ENCODE measurements at places on chromosomes 12 and 14. TPM values are rescaled to one million over a fixed set of nuclear protein-coding genes. Genes with fewer than 3 reads are reported as not detected.

- no peak for DNase-seq
These were observed 1250.1 kb downstream of the TMEM121 start for GRCh38 chr14:106776395-106776983.

Gene ZNF664
- 44.2 TPM for polyA plus RNA-seq

- no peak for DNase-seq
These were observed 92.1 kb downstream of the CHGA start for GRCh38 chr14:93015064-93015463.

Gene KLRD1
- 0.59 TPM for polyA plus RNA-seq

GRCh38 chr14:32374155-32374554 is 45.1 kb downstream of the AKAP6 start:
- no peak for DNase-seq

DNA sequence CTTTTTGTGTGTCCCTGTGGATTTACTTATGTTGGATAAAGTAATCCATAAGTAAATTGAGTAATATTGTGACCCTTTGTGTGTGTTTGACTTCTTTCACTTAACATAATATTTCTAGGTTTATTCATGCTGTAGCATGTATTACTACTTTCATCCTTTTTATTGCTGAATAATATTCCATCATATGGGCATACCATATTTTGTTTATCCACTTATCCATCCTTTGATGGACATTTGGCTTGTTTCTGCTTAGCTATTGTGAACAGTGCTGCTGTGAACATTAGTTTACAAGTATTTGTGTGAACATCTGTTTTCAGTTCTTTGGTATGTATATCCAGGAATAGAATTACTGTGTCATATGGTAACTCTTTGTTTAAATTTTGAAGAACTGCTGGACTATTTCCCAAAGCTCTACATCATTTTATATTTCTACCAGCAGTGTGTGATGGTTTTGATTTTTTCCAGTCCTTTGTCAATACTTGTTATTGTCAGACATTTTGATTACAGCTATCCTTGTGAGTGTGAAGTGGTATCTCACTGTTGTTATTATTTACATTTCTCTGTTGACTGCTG is 25.2 kb downstream of the G2E3 start:
- no peak for DNase-seq

- DNase-seq: no peak
These were observed 131.8 kb upstream of the KRAS start for GRCh38 chr12:25382311-25383106.

DNA sequence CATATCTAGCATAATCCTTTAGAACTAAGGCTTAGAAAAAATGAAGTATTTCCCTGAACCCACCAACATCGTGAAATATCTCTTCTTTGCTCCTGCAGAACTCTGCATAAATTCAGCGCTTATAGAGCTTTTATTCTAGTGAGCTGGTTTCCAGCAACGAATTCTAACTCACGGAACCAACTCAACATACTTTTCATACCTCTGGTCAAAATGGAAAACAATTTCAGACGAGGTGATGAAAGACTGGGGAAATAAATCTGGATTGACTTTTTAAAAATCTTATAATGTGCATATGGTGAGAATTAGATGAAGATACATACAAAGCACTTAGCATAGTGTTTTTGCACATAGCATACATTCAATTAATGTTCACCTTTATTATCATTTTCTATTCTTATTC is 62.6 kb upstream of the BBS10 start:
- DNase-seq: no peak

DNA sequence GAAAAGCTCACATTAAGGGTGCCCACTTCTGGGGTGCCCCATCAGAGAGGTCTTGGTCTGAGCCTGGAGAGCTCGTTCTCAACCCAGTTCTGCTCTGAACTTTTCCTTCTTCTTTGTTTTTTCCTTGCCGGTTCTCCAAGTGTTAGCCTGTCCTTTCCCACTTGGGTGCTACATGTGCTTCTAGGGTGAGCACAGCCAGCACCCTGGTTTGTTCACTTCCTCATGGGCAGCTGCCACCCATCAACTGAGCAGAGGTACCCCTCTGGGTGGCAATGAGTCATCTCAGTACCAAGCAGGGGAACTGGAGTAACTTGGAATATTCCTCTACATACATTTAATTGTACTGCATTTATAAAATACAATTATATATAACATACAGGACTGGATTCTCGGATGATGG is 3.9 kb upstream of the SYNE3 start:
- no peak for DNase-seq

GRCh38 chr12:120856980-120857379 is 47.2 kb downstream of the SPPL3 start:
- no peak for DNase-seq

DNA sequence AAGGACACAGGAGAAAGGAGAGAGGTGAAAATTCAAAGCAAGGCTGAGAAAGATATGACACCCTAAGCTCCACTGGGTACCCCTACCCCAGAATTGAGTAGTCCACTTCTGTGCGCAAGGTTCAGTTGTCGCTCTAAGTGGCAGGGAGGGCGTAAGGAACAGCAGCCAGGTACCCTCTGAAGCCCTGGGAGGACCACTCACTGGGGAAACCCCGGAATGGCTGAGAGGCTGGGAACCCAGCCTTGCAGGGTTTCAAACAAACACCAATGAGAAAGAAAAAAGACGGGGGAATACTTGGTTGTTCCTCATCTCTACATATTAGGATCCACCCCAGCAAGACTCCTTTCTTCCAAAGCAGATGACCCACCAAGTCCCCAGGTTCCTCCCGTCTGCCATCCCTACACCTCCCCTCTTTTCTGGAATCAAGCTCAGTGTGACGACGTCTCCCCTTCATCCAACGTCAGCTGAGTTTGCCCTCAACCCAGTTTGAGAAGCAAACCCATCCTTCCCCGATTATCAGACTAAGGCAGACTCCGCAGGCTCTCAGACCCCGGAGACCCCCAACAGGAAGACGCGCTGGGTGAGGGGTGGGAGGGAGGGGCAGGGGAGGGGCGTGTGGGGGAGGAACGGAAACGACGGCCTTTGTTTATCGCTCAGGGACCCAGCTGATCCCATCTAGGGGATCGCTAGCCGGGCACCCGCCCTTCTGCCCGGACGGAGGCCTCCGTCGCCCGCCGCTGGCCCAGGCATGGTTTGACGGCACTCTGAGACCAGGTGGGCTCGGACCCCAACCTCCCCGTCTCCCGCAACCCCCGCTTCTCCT is 795 bp downstream of the LMBR1L start:
- peak; percentile 42 for DNase-seq

GRCh38 chr12:123940627-123940966 is 32.0 kb downstream of the CCDC92 start:
- DNase-seq: no peak

DNA sequence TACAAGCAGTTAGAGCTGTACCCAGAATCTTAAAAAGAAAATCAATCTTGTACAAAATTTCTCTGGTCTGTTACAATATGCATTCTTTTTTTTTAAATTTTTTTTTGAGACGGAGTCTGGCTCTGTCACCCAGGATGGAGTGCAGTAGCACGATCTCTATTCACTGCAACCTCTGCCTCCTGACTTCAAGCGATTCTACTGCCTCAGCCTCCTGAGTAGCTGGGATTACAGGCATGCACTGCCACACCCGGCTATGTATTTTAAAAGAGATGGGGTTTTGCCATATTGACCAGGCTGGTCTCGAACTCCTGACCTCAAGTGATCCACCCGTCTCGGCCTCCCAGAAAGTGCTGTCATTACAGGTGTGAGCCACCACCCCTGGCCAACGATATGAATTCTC is 4.1 kb downstream of the FBXO33 start:
- no peak for DNase-seq

DNA sequence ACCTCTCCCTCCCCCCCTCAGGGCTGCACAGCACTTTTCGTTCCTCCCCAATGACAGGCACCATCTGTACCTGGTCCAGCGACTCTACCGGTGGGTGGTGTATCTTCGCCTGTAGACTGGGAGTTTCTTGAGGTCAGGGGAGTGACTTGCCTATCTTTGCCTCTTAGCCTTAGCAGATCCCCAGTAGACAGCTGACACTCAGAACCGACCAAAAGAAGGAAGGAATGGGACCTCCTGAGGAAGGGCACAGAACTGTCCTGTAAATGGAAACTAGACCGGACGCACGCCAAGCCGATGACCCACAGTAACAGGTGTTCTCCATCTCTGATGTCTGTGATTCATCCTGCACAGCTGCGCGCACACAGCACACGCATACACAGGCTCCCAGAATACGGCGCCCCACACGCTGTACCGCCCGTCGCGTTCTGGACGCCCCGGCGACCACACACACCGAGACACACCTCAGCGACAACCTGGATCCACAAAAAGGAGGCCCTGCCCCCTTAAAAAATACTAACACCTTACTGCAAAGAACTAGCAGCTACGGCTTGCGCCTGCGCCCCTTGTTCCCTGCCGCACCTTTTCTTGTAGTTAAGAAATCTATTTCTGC is 673 bp upstream of the TTC9 start:
- peak; percentile 11 for DNase-seq

GRCh38 chr12:92639017-92639416 is 63.8 kb upstream of the PLEKHG7 start:
- no peak for DNase-seq

DNA sequence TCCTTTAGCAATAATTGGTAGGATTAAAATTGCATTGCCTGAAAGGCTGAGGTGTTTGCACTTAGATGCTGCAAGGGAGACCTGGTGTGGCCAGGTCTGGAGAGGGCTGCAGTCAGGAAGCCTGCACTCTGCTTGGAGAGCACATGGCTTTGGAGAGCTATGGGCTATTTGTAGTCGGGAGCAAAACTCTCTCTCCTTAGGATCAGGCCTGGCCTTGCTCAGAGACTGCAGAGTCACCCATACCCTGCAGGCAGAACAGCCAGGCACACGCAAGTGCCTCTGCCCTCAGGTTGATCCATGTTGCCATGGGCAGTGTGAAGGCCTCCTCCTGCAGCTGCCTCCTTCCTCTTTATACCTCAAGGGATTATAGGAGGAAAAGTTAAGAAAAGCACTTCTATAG is 26.8 kb downstream of the CKB start:
- no peak for DNase-seq

DNA sequence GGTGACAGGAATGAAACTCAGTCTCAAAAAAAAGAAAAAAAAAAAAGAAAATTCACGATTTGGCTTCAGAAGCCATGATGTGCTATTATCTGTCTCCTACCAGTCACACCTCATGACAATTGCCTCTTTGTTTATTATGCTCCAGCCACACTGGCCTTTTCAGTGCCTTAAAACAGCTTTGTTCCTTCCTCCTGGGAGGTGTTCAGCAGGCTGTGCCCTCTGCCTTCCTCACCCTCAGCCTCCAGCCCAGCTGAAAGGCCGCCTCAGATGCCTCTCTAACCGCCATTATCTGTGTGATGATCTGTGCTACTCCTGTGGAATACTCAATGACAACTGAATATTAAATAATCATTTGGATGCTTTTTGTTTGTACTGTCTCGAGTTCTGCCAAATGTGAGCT is 8.6 kb upstream of the ARPC3 start:
- no peak for DNase-seq

DNA sequence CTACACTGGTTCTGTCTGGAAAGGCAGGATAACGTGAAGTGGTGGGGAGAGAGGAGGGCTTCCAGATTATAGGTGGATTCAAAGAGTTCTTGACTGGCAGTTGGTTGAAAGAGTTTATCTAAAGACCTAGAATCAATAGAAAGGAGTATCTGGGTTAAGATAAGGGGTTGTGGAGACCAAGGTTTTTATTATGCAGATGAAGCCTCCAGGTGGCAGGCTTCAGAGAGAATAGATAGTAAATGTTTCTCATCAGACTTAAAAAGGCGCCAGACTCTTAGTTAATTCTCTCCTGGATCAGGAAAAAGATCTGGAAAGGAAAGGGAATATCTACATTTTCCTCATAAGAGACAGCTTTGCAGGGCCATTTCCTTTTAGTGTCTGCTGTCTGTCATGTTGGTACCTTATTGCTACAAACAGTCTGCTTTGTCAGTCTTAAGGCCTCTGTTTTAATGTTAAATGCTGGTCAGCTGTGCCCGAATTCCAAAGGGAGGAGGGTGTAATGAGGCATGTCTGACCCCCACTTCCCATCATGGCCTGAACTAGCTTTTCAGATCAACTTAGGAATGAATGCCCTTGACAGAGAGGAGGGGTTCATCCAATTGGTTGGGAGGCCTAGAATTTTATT is 401.3 kb downstream of the FUT8 start:
- DNase-seq: no peak

DNA sequence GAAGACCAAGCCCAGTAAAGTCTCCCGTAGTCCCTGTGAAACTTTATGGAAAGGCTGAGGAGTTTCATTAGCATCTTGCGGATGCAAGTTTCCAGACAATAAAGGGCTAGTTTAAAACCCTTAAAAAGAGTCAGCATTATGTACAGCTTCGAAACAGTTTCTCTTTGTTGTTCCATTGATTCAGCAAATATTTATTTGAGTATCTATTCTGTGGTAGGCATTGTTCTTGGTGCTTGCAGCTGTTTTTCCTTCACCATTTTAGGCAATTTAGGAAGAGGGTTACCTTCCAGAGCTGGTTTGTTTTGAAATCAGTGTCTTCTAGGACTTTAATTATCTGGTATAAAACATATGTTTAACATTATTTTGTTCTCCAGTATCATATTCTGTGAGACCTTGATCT is 1.5 kb downstream of the SLIRP start:
- no peak for DNase-seq

DNA sequence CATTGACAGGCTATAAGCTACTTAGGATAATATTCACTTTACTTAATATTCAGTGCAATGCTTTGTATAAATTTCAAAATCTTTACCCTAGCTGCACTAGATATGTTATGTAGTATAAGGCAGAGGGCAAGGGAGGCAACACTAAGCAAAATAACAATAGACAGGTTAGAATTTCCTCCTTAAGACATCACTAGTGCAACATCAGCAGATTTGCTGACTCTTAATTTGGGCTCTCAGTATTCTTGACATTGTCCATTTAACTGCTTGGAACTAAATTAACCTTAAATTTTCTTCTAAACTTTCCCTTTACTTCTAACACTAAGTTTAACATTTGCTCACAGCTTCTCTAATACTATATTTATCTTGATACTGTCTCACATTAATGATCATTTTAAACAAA is 273.9 kb downstream of the DIO2 start:
- no peak for DNase-seq

DNA sequence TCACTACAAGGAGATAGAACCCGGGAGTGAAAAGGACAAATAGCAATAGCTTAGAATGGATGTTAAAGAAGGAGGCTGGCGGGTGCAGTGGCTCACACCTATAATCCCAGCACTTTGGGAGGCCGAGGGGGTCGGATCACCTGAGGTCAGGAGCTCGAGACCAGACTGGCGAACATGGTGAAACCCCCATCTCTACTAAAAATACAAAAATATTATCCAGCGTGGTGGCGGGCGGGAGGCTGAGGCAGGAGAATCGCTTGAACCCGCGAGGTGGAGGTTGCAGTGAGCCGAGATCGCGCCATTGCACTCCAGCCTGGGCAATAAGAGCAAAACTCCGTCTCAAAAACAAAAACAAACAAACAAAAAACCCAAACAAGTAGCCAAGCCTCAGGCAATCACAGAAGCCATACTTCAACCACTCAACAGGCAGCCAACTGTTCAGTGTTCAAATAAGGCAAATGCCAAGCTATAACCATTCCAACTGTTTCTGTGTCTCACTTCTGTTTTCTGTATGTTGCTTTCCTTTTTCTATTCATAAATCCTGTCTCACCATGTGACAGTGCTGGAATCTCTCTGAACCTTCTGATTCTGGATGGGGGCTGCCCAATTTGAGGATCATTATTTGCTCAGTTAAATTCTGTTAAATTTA is 3.9 kb upstream of the SPTLC2 start:
- DNase-seq: no peak
